ENCODE measurements at places on chromosomes 13 and 19.

DNA sequence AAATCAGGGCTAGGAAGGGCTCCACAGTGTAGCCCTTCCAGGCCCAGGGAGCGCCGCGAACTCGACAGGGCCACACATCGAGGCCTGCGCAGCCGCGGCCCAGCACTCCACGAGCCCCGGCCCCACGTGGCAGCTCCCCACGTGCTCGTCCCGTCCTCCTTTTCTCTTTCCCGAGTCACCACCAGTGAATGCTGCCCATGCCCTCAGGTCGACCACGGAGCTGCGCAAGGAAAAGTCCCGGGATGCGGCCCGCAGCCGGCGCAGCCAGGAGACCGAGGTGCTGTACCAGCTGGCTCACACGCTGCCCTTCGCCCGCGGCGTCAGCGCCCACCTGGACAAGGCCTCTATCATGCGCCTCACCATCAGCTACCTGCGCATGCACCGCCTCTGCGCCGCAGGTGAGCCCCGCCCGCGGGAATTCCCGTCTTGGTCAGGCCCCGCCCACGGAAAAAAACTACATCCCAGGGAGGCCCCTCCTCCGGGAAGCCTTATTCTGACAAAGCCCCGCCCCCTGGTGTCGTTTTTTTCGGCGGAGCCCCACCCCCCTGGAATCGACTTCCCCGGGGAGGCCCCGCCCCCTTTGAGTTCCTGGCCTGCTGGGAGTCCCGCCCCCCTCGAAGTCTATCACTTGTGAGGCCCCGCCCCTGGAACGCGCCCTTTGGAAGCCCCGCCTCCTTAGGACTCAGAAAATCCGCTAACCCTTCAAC, 7.0 kb downstream of the HIF3A start:
- no peak for DNase-seq

DNA sequence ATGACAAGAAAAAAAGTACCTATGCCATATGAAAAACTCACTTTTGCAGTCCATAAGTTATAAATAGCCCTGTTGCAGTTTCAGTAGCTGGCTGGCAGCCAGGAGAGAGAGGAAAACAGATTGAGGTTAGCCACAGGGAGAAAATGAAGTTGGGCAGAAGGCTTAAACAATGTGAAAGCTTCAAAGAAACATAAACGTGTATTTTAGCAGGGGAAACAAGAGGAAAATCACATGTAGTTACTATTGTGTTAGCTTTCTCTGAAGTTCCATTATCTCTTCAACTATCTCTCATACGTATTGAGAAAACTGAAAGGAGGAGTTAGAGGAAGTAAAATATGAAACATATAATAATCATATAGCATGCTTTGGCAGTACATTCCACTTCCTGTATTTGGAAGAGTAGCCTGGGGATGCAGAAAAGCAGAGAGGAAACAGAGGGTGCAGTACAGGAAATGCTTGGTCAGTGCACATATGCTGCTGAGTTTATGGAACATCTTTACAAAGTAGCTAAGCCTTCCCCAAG, 1551.1 kb downstream of the EFNB2 start:
- peak; percentile 11 for DNase-seq

- DNase-seq, result no peak
Observed at GRCh38 chr19:18771328-18772242, 19.5 kb downstream of the COMP start.

- DNase-seq, result no peak
Observed at GRCh38 chr13:22964245-22964966, 216.4 kb upstream of the SGCG start.

- no peak for DNase-seq
Observed at GRCh38 chr19:54928299-54928698, 19.0 kb downstream of the NLRP7 start.

- DNase-seq, result no peak
Observed at GRCh38 chr19:7908078-7908699, 4.5 kb downstream of the MAP2K7 start.

DNA sequence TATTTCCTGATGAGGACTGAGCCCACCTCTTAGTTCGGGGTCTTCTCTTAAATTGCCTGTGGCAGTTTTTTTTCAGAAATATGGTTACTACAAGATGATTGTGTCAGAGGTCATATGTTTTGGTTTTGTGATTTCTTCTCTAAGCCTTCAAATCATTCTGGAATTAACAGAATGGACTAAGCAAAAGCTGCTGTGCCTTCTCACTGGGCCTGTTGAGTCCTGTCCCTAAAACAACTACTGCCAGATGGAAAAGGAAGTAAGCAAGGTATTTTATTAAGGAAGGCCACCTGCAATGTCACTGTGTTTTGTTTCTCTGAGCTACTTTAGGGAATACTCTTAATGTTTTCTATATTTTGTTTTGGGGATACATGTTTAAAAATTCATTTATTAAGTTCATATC, 470.8 kb downstream of the PCDH20 start:
- no peak for DNase-seq

DNA sequence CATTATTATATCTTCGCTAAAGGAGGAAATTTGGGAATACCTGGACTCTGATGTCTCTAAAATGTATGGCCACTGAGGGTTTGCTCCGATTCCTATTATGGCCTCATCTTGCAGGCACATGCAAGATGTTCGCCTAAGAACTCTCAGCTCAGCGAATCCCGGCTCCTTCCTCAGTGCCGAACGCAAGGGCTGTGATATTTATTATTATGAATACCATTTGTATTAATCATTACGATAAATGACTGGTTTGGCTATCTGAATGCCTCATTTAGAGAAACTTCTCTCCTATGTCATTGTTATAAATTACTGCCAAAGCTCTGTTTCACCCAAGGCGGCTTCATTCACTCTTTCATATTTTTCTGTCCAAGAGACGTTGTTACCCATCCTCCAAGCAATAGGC, 369.7 kb upstream of the TSHZ3 start:
- DNase-seq, result no peak

- DNase-seq, result no peak
Observed at GRCh38 chr19:46162731-46163130, 14.7 kb downstream of the IGFL2 start.

- no peak for DNase-seq
Observed at GRCh38 chr19:54095136-54095858, 5.3 kb downstream of the OSCAR start.

- no peak for DNase-seq
Observed at GRCh38 chr19:1468821-1469254, 10.2 kb downstream of the C19orf25 start.

DNA sequence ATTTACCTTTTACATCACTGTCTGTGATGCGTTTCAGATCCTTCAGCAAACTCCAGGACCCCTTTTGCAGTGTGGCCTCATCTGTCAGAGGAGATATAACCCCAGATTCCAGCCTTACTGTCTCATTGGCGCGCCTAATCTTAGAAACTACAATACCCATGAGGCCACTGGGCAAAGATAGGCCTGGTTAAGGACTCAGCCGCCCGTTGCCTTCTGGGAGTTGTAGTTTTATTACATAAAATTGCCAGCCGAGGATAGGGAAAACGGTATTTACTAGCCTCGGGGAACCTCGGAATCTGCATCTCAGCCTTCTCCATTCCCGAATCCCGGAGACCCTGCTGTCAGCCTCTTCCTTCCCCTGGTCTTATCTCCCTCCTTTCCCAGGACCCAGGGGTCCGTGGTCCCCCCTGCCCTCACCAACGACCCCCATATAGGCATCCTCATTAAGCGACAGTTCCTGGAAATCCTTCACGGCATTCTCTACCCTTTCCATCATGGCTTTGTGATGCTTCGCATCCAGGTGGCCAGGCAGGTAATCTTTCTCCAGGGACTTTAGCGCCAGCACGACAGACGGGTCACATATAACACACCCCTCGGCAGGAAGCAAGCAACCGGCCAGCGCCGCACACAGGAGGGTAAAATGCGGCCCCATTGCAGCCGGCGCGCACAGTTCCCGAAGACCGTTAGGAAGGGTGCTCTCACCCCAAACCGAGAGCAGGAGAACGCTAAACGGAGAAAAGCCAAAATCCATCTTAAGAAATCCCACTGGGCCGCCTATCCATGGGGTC, 1.3 kb downstream of the IZUMO1 start:
- peak; percentile 36 for DNase-seq

DNA sequence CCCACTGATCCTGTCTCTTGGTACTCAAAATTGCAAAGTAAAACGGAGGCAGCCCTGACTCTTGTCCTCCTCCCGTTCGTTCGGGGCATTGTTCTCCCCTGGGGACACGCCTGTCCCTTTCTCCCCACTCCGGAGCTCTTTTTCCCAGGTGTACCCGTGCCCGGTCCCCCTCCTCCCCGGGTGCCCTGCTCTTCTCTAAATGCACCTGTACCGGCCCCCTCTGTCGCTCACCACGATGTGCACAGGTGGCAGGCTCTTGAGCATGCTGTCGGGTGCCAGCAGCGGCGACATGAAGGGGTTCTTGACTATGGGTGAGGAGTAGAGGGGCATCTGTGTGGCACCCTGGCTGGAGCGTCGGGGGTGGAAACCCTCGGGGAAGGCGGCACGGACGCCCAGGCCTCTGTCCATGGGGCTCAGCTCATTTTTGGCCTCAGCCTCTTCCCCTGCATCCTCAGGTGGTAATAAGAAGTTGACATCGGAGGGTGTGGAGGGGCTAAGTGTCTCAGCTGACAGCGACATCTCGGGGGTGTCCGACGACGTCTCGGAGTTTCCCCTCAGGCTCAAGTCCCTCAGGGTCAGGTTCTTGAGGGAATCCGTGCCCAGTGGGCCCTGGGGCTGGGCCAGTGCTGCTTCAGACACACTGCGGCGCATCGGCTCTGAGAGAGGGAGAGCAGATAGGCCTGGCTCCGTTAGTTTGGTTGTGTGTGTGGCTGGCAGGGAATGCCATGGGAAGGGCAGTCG, 12.4 kb upstream of the CNFN start:
- no peak for DNase-seq

DNA sequence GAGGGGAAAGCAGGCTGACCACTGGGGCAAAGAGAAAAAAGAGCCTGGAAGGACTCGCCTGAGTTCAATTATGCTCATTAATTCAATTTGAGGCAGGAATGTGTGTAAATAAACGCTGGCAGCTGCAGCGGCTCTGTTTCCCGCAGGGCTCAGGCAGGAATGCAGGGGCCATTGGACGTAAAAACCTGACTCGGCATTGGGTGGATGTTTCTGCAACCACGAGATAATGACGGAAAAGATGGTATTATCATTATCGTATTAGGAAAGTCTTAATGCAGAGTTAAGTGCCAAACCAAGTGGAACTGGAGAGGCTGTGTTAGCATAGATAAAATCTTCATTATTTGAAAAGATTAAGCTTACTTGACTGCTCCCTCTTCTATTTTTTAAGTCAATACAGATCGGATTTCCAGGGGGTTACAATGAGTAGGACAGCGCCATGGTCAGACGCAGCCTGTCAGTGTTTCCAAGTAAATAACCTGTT, 169.8 kb downstream of the SHISA2 start:
- DNase-seq, result no peak

DNA sequence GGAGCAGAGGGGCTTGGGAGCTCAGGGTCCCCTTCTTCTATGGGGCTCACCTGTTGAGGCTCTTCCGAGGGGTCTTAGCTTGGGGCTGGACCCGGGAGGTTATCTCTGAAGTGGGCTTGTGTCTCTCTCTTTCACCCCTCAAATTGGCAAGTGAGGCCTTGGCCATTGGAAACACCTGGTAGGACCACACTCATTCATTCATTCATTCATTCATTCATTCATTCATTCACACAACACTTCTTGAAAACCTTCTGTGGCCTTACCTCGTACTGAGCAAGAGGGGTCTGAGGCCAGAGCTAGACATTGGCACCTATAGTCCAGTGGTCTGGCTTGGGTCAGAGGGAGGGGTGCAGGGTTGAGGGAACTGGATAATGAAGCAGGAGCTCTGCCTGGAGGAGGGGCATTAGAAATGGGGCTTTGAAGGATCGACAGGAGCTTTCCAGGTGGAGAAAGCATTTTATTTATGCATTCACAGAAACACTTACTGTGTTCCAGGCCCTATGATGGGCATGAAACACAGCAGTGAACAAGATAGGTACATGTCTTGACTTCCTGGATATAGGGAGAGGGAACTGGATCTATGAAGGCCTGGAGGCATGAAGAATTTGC, 5.5 kb downstream of the CELF5 start:
- no peak for DNase-seq

GRCh38 chr19:38076337-38076736, 147.7 kb downstream of the DPF1 start:
- no peak for DNase-seq

GRCh38 chr19:51727349-51727880, 3.6 kb upstream of the HAS1 start:
- no peak for DNase-seq

GRCh38 chr13:93872376-93872775, 607.1 kb downstream of the DCT start:
- DNase-seq, result no peak

DNA sequence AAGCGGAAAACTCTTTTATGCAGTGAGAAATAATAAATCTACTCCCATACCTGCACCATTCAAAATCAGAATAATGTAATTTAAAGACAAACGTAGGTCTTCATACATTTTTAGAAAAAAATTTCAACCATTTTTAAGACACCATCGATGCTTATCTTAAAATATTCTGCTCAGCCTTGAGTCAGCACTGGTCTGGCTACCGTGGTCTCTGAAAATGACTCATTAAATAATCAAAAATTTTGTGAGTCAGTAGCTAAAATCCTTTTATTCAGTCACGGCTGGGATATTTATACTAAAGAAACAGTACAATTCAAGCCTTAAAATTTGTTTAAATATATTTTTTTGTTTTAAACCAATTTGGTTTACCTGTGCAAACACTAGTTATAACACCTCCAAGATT, 2862.8 kb upstream of the PCDH20 start:
- DNase-seq, result no peak

- DNase-seq, result no peak
Observed at GRCh38 chr19:953445-954271, 27.8 kb downstream of the ARID3A start.

DNA sequence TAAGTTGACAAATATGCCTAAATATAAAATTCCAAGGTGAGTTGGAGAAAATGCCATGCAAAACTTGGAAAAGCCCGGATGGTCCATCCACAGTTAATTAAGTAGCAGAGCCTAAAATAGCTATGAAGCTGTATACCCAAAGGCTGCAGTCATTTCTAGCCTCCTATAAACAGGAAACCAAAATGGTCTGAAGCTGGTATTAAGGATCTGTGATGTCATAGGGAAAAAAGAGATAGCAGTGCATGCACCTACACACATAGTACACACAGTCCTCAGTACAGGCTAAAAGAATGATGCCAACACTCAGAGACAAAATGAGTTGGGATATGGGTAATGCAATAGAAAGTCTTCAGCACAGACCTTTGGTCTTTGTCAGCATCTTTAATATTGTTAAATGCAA, 736.9 kb downstream of the EFNB2 start:
- no peak for DNase-seq

DNA sequence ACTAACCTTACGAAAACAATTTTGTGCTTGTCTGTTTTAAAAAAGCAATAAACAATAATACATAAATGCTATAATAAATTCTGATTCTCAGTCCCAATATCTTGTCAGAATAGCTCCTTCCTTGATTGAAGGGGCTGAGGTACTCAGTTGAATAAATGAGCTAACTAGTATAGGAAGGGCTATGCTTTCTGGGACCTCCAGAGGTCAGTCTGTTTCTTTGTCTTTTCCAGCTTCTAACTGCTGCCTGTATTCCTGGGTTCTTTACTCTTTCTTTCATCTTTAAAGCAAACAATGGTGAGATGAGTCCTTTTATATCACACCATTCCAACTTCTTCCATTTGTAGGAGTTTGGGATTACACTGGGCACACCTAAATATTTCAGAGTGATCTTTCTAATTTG, 1297.0 kb upstream of the ATXN8OS start:
- DNase-seq, result no peak
